Left renal pelvis (tissue), 4 donors: ENCODE measurements at places on chromosomes 5 and 9. TPM values are rescaled to one million over a fixed set of nuclear protein-coding genes. Genes with fewer than 3 reads are reported as not detected.

DNA sequence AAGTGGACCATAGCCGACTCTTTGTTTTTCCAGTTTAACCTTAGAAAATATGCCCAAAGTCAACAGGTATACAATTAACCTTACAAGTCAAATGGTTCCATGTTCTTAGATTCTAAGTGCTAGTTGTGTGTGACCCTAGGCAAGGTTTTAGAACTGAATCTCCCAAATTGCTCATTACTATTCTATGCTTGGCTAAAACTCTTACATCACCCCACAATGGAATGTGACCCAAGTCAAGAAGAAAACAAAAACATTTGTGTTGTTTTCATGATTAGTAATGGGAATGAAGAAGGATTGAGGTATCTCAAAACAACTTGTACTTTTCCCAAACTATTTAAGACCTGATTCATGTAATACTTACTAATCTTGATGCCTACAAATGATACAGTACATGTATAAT, 159.2 kb downstream of the ARRDC3 start:
- DNase-seq: no peak

GRCh38 chr9:6931913-6932312, 174.1 kb downstream of the KDM4C start:
- DNase-seq: no peak

DNA sequence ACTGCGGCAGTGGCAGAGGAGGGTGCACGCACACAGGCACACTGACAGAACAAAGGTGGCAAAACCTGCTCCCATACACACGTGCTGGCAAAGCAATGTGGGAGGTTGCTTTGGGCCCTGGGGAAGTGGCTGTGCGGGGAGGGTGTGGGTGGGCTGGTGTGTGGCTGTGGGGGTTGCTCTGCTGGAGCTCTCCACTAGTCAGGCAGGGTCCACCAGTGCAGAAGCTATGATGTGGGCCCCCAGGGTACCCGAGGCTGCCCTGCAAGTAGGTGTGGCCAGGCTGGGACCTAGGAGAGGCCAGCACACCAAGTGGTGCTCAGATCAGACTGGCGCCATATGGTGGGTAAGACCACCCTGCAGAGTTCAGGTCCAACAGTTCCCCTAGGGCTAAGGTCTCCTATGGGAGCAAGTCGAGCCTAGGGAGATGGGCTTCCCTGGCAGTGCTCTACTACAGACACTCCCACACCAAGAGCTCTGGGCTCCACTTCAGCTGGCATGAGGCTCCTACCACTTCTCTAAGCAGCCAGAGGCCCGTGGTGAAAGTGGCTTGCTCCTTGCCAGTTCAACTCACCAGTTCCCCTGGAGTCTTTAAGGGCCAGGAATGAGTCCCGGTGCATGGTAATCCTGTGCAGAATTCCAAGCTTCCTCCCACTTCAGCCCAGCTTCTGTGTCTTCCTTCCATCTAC, 46.2 kb upstream of the IFNE start:
- DNase-seq: no peak

DNA sequence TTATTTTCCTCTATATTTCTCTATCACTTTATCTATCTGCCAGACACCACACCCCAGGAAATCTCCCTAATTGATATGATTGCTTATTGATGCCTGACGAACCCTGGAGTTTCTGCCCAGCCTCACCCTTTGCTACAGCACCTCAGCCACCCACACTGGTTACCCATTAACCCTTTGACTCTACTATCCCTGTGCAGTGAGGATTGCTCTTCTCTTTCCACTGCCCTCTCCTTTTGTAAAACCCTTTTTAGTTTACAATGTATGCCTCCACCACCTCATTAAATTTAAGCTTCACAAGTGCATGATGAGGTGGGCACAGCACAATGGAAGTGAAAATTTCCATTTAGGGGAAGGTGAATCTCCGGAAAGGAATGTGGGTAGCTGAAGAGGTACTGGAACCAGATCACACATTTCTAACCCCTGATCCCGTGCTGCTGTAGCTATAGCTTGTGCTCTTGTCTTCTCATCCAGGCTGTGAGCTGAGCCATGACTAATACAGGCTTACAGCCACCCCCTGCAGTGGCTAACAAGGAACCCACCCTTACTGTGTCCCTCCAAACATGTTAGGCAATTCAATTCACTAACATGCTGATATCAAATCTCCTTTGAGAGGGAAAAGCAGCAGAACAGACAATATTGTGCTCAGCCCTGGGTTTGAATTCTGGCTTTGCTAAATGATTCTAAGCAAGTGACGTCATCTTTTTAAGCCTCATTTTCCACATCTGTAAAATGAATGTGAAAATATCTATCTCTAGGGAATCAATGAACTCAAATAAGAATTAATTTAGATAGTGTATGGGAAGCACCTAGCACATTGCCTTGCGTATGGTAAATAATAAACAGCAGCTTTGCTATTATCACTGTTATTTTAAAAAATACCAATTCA, 186.9 kb upstream of the TRIM32 start:
- no peak for DNase-seq

GRCh38 chr5:130061746-130062145, 157.5 kb downstream of the CHSY3 start:
- DNase-seq: no peak

- DNase-seq: no peak
Measured at GRCh38 chr5:102764381-102765004, 9.4 kb downstream of the PAM start.

DNA sequence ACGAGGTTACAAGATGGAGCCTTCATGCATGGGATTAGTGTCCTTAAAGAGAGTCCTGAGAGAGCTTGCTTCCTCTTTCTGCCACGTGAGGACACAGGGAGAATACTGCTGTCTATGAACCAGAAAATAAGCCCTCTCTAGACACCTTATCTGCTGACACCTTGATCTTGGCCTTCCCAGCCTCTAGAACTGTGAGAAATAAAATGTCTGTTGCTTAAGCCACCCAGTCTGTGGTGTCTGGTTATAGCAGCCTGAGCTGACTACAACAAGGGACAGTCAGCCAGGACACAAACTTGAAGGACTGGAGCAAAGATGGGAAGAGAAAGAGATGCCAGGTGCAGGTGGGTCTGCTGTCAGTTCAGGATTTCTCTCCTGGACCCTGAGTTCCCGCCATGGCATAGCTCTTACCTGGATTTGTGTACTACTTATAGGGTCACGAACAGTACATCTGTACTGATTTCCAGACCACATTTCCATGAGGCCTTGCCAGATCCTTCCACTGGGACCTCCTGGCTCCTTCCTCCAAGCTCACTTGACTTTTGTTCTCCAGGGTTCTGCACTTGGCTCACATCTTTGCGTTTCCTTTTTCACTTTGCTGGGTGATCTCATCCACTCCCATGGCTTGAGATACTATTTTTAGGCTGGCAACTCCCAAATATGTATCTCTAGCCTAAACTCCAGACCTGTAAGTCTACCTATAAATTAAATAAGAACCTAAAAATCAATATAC, 44.9 kb upstream of the LIFR start:
- DNase-seq: no peak

- no peak for DNase-seq
Measured at GRCh38 chr5:24986326-24986725, 341.5 kb upstream of the CDH10 start.

The RNF44 gene
- 79.0 TPM for polyA plus RNA-seq

The RNF208 gene
- 3.2 TPM for polyA plus RNA-seq

The NKD2 gene
- polyA plus RNA-seq: 13.5 TPM

The NMUR2 gene
- 0.27 TPM for polyA plus RNA-seq

The SOHLH1 gene
- polyA plus RNA-seq: not detected

The NXNL2 gene
- 1.5 TPM for polyA plus RNA-seq
